PC-3 (cell line): ENCODE measurements at places on chromosomes 4 and X. TPM values are rescaled to one million over a fixed set of nuclear protein-coding genes. Genes with fewer than 3 reads are reported as not detected.

CT47B1 gene
- not detected in 2 replicates for total RNA-seq

DNA sequence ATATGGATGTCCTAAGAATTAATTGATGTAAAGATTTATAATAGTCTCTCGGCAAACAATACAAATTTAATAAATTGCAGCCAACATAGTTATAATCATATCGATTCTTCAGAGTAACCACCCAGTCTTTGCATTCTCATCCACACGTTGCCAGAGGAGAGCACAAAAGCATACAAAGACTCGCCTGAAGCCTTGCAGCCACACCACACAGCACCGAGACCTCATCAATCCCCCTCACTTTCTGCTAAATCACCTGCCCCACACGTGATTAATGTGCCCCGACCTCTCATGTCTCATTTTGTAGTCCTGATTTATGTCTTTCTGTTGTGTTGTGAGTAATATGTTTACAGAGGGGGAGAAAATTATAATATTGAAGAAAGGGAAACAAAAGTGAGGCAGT, 510.4 kb downstream of the TRIML1 start:
- no peak for DNase-seq

- no peak for DNase-seq
Observed at GRCh38 chr4:88054229-88054628, 46.8 kb downstream of the PKD2 start.

DNA sequence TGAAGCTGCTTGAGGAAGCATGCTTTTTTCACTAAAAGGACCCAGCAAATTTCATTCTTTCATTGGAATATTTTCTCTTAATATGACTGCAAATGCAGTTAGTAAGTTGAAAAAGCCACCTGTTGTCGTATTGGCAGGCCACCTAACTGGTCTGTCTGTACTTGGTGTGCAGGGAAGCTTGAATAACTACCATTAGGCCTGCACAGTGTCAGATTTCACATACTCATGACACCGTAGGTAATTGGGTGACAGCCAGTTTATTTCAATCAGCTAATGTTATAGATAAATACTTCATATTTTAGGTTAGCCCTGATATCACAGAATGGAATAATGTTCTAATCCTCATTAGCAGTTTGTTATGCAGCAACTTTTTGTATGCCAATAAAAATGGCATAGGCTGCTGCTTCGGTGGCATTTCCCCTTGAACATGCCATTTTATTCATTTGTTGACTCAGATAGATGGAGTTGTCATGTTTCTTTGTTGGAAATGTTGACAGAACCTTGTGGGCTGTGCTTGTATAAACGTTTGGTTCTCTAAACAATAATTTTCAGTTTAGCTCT, 173.7 kb downstream of the RPA4 start:
- DNase-seq: peak; percentile 41

TMPRSS11D gene
- total RNA-seq: not detected in 2 replicates

FRMPD4 gene
- total RNA-seq: 0.15 and 0.23 TPM in 2 replicates

GRCh38 chr4:182354867-182355266, 111.7 kb downstream of the TENM3 start:
- DNase-seq: no peak

- DNase-seq: no peak
Observed at GRCh38 chrX:151488677-151489076, 74.8 kb upstream of the PASD1 start.

SSX5 gene
- not detected in 2 replicates for total RNA-seq

DNA sequence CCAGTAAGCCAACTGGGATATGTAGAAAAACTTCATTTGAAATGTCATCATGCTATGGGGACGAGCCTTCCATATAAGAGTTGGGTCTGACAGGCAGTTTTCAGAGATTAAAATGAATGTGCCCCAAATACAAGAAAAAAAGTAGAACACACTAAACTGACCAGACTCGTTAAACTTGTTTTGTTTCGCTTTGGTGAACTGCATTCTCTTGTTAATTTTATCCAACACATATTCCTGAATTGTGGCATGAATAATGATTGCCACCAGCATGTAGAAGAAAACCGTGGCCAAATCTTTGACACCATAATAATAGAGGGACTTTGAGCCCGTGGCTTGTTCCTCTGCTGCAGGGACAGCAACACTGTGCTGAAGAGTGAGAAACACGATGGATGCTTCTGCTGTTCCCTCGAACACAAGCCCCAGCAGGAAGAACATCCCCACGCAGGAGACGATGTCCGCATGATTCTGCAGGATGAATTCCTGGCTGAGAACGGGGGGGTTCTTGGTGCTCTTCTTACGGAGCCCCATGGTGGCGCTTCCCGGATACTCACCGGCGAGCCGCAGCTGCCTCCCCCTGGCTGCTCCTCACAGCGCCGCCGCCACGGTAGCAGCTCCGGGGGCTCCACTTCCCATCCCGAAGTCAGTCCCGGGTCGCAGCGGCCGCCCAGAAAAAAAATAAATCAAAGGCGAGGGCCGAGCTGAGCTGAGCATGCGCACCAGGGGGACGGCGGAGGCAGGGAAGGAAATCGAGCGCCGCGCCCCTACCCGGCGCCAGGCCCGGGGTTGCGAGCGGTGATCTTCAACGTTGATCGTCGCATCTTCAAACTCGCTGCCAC, at the start of gene TRAM1L1:
TSS of gene TRAM1L1 (minus strand) at position 711 of the 836 bp plus-strand sequence. CDS start at position 528, 183 bp downstream.
- peak; percentile 55 for DNase-seq

- no peak for DNase-seq
Observed at GRCh38 chrX:48043056-48043455, 28.4 kb downstream of the ZNF630 start.

GRCh38 chrX:47743504-47743903, 84.5 kb upstream of the UXT start:
- no peak for DNase-seq

SPANXN3 gene
- total RNA-seq: not detected in 2 replicates

GRCh38 chr4:62948108-62948507, 1461.1 kb downstream of the TECRL start:
- peak; percentile 6 for DNase-seq

DNA sequence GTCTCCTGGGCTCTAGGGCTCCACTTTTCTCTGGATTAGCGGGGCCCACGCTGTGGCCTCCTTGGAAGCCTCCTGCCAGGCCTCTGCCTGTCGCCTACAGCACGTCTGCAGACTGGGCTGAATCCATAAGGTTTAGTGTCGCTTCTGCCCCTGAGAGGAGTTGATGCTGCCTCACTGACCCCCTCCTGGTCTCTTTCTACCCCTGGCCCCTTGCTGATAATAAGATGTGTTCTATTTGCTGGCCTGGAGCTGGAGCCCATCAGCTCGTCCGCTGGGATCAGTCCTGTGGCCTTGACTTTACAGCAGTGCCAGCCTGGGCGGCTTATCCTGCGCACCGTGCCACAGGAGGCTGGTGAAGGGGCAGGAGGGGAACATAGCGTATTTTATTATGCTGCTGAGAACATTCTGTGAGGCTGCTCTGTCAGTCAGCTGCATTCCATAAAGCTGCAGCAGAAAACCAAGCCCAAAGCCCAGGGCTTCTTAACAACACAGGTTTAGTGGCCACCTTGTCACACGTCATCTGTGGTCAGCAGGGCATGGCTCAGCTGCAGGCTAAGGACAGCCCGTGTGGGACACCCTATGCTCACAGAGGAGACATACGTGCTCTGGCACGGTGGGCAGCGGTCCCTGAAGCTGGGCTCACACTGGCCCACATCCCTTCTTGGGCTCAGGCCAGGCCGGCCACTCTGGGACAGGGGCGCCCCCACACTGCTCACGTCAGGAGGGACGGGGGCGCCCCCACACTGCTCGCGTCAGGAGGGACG, 29.3 kb upstream of the HGFAC start:
- DNase-seq: no peak

- DNase-seq: no peak
Observed at GRCh38 chr4:138672393-138672976, 343.1 kb upstream of the NOCT start.

ENPEP gene
- total RNA-seq: not detected in 2 replicates

RNF175 gene
- not detected in 2 replicates for total RNA-seq

DNA sequence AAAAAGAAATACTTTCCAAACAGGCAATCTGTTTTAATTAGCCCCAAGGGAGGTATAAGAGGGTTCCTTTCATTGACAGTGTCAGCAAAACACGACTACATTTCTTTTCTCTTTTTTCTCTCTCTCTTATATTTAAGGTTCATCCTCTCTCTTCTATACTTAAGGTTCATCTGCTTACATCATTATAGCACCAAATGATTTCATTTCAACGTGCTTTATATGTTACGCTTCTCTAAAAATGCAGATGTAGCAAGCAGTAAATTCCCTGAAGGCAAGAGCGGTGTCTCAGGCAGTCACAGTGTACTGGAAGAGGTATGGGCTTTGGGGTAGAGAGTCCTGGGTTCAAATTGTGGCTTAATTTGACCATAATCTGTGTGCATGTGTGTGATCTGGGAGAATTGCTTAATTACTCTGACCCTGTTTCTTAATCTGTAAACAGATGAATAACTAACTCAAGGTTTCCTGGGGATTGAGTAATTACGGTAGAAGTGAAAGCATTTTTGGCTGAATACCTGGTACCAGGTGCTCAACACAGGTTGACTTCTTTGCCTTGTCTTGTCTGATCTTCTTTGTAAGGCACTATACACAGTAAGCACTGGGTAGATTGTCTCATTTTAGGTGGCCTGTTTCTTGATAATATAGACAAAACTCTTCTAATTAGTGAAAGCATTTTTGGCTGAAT, 180.8 kb downstream of the SPRY1 start:
- no peak for DNase-seq

GRCh38 chr4:125481334-125482045, 166.7 kb downstream of the FAT4 start:
- DNase-seq: no peak

DNA sequence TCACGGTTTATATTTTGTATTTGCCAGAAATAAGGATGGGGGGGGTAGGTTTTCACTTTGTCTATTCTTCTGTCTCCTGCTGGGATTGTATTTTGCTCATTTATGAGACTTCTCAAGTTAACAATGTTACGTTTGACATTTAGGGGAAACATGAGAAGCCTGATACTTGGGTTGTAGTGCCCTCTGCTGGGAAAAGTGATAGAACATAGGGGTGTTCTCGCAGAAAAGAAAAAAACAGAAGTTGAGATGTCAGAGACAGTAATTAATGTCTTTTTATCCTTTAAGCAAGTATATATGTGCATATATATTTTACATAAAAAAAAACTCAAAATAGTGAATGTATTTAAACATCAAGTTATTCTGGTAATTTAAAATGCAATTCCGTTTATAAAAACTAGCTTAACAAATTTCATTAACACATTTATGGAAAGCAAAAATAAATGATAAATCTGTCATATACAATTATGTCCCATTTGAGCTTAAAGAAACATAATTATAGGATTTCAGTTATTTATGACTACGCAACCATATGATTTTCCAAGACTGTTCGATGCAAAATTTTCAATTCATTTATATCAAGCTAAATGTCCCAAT, 46.0 kb upstream of the TMPRSS11F start:
- peak; percentile 86 for DNase-seq
